ENCODE measurements at places on chromosomes 3 and 15.

- DNase-seq = no peak
These were observed 140.2 kb downstream of the ITPR1 start for GRCh38 chr3:4633078-4634004.

- no peak for DNase-seq
These were observed 29.3 kb downstream of the GRAMD2A start for GRCh38 chr15:72168131-72168807.

DNA sequence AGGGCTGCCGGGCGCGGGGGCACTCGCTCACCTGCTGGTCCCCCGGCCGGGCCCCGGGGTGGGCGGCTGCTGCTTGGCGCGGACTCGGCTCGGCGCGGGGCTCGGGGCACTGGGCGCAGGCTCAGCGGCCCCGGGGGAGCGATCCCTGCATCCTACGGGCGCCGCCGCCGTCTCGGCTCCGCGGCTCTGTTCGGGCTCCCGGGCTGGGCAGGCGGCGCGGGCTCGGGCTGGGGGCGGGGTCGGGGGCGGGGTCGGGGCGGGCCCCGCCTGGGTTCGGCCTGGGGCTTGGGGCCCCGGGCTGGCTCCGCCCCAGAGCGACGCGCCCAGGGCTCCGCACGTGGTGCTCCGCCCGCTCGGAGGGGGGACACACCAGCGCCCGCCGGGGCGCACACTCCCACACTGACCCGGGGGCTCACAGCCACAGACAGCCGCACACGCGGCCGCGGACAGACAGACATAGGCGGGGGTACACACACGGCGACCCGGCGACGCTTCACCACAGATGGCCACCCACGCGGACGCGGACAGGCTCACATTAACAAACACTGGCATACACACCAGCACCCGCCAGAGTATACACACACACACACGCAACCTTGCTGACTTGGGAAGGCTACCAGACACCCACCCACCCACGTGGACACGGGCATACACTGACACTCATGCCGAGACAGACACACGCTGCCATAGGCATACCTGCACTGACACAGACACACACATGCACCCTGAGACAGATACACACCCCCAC is at the start of gene SCN5A:
Gene SCN5A, minus strand, starts transcription at position 188 of the 748 bp plus-strand sequence. CDS start 16,380 bp downstream, outside the sequence.
- DNase-seq = peak; percentile 89

- no peak for DNase-seq
These were observed 177.7 kb downstream of the ISL2 start for GRCh38 chr15:76514282-76514681.

GRCh38 chr3:114449271-114450007 is 155.6 kb downstream of the TIGIT start:
- DNase-seq = no peak

- DNase-seq = no peak
These were observed 231.1 kb upstream of the CNTN6 start for GRCh38 chr3:861721-862120.

DNA sequence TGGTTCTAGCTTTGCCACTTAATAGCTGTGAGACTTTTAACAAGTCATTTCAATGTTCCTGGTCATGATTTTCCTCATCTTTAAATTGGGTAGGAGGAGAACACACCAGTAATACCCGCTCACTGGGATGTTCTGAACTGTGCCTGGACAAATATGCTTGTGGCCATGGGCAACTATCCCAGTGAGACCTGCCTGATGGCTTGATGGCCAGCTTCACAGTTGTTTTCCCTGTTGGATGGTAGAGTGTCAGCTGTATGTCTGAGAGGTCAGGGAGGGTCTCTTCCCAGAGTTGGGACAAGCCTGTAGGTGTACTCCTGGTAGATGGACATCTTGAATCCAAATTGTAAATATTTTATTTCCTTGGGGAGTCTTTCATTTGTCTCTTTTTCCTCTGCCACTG is 92.5 kb upstream of the PFN2 start:
- no peak for DNase-seq

GRCh38 chr15:31435912-31436628 is 109.4 kb downstream of the KLF13 start:
- DNase-seq = no peak

GRCh38 chr15:64527263-64527984 is 67.0 kb downstream of the ZNF609 start:
- DNase-seq = no peak

- no peak for DNase-seq
These were observed 48.3 kb downstream of the EXD1 start for GRCh38 chr15:41182266-41182665.

DNA sequence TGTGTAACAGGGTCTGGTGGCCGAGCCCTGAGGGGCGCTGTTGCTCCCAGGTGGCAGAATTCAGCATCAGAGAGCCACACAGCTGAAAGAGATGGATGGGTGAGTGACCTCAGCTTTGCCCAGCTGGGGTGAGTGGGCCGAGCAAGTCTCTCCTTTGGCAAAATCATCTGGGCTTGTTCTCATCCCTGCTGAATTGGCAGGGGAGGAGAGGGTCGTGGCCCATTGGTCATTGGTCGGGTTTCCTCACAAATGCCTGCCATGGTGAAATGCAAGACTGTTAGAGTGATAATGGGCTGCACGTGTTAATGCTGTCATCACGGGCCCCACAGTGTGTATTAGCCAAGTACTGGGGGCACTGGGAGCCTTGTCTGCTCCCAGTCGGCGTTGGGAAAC is 15.9 kb downstream of the ABHD2 start:
- no peak for DNase-seq

- no peak for DNase-seq
These were observed 162.8 kb upstream of the TOPAZ1 start for GRCh38 chr3:44078863-44079262.

DNA sequence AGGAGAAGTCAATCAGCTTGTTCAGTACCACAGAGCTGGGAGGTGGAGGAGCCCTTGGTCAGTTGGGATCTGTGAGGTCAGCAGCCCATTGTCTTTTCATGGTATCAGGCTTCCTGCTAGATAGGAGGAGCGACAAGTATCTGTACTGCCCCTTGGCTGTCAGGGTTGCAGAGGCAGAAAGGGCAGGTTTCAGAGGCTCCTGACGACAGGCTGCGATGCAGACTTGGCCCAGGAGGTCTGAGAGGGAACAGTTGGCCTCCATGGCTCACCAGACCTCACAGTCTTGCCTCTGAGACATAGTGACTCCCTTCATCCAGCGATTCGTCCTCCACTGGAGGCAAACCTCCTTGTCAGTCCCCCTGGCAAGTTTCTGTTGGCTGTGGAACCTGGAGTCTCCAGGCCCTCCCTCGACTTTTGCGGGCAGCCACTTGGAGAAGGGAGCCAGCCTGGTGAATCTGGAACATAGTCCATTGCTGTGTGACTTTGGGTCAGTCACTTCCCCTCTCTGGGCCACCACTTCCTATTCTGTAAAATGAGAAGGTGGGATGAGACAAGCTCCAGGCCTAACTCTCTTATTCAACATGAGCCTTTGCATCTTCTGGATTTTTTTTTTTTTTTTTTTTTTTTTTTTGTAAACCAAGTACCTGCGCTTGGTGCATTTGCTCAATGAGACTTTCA is 177.9 kb upstream of the TLE3 start:
- peak; percentile 64 for DNase-seq

DNA sequence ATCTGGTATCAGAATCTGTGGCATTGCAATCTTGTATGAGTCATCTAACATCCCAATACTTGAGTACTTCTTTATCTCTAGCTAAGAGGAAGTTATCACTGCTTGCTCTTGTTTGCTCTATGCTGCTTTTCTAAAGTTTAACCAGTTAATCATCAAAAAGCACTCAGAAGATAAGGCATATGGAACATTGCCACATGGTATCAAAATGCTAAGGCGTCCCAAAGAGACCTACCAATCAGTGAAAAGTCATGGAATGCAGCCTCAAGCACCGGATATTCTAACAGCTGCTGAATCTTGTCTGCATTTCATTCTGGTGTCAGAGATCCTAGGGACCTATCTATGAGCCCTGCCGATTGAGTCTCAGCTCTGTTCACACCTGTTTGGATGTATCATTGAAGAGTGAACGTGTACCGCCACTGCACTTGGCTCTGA is 192.8 kb downstream of the ARPP21 start:
- no peak for DNase-seq

DNA sequence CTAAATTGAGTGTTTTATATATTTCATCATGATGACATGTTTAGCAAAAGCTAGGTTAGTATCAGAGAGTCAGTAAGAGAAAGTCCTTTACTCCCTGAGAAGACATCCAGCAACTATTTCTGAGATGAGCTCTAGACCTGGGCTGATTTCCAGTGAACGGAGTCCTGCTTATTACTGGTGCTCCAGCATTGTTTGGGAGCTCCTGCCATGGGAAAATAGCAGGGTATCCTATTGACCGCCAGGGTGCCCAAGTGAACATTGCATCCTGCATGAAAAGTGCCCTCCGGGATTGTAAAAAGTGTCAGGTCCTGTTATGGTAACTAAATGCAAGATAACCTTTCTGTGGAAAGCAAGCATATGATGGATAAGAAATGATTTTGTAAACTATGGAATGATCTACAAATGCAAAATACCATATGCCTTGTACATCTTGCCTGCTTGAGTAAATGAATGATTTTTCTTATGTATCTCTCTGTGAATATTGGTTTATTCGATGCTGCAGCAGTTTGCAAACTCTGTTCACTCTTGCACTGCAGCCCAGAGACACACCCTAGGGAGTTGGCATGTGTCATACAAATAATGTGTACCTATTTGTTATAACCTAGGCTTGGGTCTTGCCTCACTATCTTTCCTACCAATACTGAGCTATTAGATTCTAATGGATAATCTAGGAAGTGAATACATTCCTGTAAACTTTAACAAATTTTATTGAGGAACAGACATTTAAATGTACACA is 96.7 kb downstream of the IL5RA start:
- no peak for DNase-seq

- no peak for DNase-seq
These were observed 22.6 kb upstream of the ANPEP start for GRCh38 chr15:89837134-89837829.

GRCh38 chr3:132261506-132261905 is 55.7 kb upstream of the ACP3 start:
- no peak for DNase-seq

DNA sequence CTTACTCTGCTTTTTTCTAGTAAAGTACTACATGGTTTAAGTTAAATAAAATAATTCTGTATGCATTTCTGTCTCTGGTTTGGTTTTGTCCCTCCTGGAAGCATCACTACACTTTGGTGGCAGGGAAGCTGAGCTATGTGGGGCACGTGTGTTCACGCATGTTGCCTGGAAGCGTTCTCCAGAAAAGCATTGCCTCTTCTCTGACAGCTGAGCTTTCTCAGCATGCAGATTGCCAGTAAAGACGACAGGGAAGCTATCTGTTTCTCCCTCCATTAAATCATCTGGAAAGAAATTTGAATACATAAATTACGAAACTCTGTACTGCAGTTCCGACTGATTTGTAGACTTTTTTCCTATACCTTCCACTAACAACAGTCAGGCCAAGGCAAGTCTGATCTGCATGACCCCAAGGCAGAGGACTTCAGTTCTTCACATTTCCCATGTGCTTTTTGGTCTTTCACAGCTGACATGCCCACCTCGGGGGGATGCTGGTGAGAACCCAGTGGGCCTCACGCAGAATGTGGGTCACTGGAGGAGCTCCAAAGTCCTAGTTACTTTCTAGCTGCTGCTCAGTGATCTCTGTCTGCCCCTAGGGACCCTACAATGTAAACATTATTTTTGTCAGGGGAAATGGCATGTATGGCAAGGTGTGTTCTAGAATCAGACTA is 43.0 kb downstream of the PGPEP1L start:
- no peak for DNase-seq

DNA sequence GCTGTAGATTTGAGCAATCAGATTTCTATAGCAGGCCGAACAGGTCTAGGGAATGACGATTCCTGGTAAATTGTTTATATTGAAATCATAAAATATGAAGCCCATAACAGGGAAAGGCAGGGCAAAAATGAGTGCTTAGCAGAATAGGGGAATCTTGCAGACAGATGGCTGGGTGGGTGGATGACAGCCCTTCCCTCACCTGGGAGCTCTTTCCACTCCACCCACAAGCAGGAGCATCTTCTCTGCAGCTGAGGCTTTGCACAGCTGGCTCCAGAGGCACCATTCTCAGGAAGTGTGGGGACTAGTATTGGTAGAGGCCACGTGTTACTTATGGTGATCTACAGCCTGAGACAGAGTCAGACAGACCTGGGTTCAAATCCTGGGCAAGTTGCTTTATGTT is 55.9 kb upstream of the SYN2 start:
- no peak for DNase-seq

GRCh38 chr3:193470710-193471109 is 84.0 kb downstream of the ATP13A4 start:
- DNase-seq = no peak

- no peak for DNase-seq
These were observed 2.2 kb downstream of the TGFBR2 start for GRCh38 chr3:30608598-30608947.

Measured in mesenteric fat pad (tissue), 1 donor.